ENCODE measurements at places on chromosomes 12 and 14.

GRCh38 chr12:1435456-1435855 is 158.9 kb downstream of the FBXL14 start:
- no peak for DNase-seq

DNA sequence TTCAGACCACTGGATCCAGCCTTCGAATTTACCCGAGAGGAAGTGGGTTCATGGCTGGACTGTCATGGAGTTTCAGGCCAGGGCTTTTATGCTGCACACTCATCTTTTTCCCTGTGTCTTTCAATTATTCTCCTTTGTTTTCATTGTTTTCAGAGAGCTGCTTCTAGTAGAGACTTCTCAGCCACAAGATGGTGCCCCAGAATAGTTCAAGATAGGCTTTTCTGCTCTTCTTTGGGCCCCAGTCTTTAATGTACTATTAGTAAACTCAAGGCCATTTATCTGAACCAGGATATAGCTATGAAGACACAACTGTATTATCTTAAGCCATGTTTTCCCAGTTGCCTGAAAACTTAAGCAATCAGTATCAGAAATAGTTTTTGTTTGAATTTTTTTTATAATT is 30.4 kb upstream of the PSMA6 start:
- DNase-seq, result no peak

DNA sequence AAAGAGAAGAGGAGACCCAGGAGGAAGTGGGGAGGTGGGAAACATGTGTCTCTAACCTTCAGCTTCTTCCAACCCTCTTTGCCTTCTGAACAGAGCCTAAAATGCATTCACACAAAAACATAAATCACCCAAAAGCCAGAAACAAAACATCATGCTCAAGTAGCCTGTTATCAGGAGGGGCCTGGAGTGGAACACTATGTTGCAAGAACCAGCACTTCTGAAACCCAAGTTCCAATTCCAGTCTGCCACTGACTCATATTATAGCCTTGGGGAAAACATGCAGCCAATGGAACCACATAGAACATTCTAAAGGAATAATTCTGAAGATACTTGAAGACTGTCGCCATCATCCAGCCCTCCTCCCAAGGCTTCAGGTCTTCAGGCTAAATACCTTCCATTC is 169.8 kb upstream of the PLXNC1 start:
- no peak for DNase-seq

- no peak for DNase-seq
These were observed 24.6 kb upstream of the FSCB start for GRCh38 chr14:44531658-44532057.

- DNase-seq, result no peak
These were observed 15.2 kb downstream of the GUCY2C start for GRCh38 chr12:14681190-14681589.

Data from stimulated activated naive CD4-positive, alpha-beta T cell (primary cell).